ENCODE measurements at places on chromosomes 1 and 21.

GRCh38 chr21:42317341-42317741 lies 2.1 kb upstream of the TFF3 start:
- DNase-seq = no peak

GRCh38 chr1:165116732-165117131 lies 239.8 kb downstream of the LMX1A start:
- no peak for DNase-seq

DNA sequence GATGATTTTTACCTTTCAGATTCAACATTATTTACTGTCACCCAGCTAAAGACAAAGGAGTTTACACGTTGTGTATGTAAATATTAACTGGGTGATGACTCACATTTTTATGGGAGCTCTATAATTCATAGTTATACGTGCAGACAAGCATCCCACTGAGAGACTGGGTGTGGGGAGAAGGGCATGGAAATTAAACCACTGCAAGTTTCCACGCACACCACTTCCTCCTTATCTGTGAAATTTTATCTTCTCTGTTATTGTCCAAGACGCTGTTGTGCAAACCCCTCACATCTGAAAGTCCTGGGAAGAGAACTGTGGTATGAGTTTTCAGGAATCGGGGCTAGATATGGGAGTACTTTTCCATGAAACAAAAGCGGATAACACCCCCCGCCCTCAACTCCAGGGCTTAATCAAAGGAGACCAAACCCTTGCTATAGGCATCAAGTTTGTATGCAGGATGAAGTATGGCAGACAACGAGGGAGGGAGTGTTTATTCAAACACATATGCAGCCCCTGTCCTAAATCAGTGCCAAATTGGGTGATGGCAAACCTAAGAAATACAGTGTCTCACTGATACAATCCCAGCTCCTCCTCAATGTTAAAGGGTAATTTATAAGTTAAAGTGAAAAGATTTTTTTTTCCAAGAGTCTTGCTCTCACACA lies 23.3 kb upstream of the DPT start:
- no peak for DNase-seq

GRCh38 chr1:198798923-198799386 lies 160.1 kb downstream of the PTPRC start:
- no peak for DNase-seq

DNA sequence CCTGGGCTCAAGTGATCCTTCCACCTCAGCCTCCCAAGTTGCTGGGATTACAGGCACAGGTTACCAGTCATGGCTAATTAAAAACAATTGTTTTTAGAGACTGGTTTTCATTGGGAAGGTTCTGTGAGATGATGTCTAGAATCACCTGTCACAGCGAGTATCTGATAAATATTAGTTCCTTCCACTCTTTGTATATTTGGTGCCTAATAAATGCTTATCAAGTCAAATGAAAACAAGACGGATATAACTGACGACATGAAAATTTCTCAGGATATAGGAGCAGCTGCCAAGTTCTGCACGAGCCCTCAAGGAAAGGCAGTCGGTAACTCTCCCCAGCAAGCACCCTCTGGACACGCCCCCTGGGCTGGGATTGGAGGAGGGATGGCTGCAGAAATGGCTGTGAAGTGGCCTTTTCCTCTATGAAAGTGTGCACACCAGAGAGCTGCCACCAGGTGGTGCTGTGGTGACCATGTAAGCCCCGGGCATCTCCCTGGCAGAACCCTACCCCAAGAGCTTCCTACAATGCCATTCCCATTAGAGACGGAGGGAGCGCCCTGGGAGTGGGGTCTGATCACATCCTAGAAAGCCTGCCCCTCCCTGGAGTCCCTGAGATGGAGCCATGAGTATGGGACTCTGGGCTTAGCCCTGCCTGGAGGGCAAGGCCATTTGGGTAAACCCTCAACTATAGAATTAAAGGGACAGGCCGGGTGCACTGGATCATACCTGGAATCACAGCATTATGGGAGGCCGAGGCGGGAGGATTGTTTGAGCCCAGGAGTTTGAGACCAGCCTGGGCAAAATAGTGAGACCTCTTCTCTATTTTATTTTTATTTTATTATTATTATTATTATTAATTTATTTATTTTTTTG lies 50.9 kb downstream of the HTR6 start:
- peak; percentile 56 for DNase-seq

DNA sequence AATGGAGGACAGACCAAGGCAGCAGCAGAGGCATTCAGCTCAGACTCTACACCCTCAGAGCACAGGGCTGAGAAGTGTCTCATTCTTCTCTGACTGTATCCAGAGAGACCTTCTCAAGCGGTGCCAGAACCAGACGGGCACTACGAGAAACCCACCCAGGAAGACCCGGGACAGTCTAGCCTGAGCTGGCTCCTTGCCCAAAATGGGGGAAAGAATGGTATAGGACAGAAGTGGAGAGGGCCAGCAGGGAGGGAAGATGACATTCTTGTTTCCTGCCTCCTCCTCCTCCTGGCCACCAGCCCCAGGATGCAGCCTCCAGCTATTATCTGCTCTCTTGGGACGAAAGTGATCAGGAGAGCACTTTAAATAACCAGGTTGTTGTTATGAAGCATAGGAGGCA lies 22.6 kb upstream of the PRELP start:
- DNase-seq = no peak

DNA sequence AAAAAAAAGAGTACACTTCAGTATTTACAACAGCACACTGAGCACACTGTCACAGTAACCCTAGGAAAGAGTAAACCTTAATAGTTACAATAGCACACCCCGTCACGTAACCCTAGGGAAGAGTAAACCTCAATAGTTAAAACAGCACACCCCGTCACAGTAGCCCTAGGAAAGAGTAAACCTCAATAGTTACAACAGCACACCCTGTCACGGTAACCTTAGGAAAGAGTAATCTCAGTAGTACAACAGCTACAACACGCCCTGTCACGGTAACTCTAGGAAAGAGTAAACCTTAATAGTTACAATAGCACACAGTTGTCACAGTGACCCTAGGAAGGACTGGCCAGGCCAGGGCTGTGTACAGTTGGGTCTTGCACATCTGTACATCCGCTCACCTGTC lies 3.0 kb downstream of the CDK11A start:
- DNase-seq = no peak

GRCh38 chr1:48726557-48727215 lies 50.0 kb downstream of the BEND5 start:
- no peak for DNase-seq

DNA sequence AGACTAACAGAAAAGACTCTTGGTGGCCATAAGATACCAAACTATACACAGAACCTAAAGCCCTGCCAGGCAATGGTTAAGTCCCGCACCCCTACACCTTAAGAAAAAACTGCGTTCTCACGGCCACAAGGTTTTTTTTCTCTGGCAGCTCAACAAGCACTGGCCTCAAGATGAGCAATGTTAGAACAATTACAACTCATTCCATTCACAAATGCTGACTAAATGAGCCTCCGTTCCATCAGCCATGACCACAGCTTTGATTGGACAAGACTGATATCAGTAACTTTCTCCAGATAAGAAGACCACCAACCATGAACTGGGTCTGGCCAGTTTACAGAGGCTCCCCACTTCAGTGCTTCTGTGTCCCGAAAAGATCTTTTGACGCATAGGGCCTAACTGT lies 31.9 kb downstream of the SEC16B start:
- no peak for DNase-seq

DNA sequence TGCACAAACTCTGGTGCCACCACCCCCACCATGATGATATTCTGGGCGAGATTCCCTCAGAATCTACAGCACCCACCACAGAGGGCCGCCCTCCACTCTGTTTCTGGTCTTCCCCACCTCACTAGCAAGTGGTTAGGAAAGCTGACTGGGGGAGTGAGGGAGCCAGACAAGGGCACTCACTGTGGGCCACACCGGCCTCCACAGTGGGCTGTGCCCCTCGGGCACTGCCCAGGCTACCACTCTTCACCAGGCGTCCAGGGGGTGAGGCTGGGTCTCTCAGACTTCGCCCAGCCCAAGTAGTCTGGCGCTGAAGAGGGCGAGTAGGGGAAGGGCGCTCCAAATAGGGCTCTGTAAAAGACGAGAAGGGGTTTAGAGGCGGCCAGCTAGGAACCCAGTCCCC lies 11.2 kb upstream of the GATAD2B start:
- no peak for DNase-seq

- DNase-seq = no peak
These were observed 9.3 kb downstream of the SLAMF7 start for GRCh38 chr1:160748181-160748877.

DNA sequence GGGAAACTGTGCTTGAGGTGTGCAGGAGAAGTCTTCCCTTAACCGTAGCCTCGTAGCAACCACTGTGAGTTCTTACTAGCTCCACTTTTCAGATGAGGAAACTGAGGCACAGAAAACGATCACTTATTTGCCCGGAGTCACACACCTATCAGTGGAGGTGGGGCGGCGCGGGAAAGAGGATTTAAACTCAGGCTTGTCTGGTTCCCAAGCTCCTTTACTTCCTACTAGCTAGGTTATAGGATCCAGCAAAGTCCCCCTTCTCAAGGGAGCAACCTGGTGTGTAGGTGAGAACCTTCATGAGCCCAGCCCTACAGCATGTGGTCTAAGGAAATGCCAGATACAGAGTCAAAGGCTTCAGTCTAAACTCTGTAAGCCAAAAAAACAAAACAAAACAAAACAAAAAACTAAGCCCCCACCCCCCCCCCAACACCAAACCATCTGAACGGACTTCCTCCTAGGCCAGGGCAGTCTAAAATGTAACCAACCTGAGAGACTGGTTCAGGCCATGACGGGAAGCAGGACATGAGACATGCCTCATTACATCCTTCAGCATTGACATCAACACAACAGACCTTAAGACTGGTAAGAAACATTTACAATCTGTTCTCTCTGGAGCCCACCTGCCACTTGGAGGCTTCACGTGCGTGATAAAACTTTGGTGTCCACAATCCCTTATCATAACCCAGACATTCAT lies 709 bp upstream of the FBXO42 start:
- no peak for DNase-seq

- no peak for DNase-seq
These were observed 307.1 kb upstream of the RRP15 start for GRCh38 chr1:217977943-217978342.

DNA sequence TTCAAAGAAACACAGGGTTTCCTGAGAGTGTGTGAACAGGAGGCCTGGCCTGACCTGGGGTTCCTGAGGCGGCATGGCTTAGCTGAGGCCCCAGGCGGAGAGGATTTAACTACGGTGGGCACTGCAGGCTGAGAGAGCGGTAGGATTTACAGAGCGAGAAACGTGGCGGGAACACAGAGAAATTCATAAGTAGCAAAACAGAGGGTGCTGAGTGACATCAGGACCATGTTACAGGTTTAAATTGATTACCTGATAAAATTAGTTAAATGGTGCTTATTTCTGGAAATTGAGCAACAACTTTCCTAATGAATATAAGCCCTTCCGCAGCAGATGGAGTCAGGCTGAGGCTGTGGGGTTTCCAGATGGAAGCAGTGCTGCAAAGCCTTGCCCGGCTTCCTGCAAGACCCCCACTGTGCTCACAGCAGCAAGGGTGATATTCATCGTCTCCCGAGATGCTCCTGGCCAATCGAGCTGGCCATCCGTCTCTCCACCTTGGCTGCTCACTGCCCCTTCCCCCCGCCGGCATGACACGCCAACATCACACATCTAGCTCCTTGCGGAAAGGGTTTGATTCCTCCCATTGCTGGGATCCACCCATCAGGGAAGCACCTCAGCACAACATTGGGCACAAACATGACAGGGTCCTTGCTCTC lies 69.4 kb upstream of the MORC3 start:
- peak; percentile 71 for DNase-seq

GRCh38 chr1:31587720-31588423 lies 11.6 kb downstream of the TINAGL1 start:
- peak; percentile 15 for DNase-seq

DNA sequence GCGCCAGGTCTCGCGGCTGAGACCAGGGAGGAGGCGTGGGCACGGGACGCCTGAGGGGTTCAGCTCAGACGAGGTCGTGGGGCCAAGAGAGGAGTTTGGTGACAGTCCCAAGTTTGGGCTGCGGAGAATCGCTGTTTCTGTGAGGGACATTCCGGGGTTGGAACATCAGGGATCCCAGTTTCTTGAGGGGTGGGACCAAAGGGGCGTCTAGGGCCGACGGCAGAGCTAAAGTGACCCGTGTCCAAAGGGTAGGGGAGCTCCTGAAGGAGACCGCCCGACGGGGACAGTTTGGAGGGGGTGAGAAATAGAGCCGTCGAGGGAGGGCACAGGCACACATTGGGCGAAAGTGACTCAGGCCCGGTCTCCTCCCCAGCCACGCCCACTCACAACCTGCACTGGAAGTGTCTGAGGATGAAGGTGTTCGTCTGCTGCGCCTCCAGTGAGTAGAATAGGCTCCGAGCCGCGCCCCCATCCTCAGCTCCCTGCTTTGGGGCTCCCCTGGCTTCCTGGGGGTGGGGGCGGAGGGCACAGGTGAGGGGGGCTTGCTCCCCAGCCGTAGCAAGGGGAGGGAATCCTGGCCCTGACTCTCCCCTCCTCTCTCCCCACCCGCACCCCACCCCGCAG lies 7.0 kb downstream of the EFNA3 start:
- DNase-seq = no peak

GRCh38 chr1:11977625-11978024 lies 2.6 kb upstream of the MFN2 start:
- no peak for DNase-seq

- DNase-seq = no peak
These were observed 3.9 kb downstream of the LAMB3 start for GRCh38 chr1:209648346-209648745.

DNA sequence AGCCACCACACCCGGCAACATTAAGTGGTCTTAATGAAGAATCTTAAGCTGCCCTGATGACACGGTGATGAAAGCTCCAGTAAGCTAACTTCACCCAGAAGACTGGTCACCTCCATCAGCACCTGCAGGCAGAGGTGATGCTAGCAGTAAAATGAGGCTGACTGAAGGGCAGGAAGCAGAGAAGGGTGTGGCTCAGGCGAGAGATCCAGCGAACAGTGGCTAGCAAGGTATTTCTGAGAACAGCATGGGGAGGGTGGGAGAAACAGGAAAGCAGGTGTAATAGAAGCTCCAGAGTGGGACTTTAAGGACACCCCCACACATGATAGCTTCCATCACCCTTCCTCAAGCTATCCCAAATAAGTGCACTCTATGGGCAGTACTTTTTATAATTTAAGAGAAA lies 15.9 kb upstream of the DISP1 start:
- no peak for DNase-seq

- DNase-seq = no peak
These were observed 4.0 kb upstream of the PLEKHM2 start for GRCh38 chr1:15680131-15680530.

- DNase-seq = no peak
These were observed 26.5 kb upstream of the ITLN1 start for GRCh38 chr1:160911441-160911840.

DNA sequence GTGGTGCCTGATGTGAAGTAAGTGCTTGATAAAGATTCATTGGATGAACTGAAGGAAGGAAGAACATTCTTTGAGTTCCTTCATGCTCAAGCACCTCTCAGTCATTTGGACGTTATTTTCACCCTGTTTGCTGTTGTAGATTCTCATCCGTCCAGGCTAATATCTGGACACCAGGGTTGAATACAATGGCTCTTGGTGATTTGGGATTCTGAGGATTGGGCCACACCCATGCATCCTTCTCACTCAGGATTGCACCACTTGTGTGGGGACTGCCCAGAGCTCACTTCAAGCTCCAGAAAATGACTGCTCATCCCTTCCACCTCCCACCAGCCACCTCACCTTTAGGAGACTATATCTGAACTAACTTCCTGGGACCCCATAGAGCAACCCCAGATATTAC lies 117.1 kb upstream of the IPO9 start:
- DNase-seq = no peak

GRCh38 chr1:7752512-7753417 lies 18.3 kb upstream of the VAMP3 start:
- peak; percentile 64 for DNase-seq

GRCh38 chr1:44919400-44919799 lies 67.0 kb downstream of the EIF2B3 start:
- no peak for DNase-seq

- no peak for DNase-seq
These were observed 38.7 kb upstream of the BECN2 start for GRCh38 chr1:241918879-241919278.
